ENCODE measurements at places on chromosomes 11 and 22.

DNA sequence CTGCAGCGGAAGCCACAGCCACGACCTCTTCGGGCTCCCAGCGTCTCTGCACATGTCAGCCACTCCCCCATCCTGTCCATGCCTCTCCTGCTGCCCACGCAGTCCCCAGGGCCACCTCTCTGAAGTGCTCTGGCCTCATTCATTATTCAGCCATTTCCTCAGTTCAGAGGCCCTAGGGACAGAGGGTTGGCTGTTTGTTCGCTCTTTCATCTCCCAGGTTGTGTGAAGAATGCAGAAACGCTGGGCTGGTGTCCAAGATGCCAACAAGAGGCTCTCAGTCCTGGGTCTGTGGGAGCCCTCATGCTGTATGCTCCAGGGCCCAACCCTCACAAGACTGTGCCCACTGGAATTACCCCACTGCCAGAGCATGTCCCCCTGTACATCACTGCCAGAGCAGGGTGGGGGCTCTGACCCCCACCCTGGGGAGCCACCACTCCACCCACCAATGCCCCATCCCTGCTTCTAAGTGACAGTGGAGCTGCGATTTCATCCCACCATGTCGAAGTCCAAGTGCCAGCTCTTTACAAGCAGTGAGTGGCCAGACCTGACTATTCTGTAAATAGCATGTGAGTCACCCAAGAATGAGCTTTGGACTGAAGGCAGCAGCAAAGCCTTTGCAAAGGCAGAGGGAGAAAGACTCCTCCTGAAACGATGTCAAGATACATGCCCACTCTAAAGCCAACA, 209.6 kb downstream of the BUD13 start:
- no peak overlapping the region for H3K4me3 ChIP-seq
- H3K4me1 ChIP-seq = no peaks in the 10 kb centered on the region
- no peaks in the 10 kb centered on the region for H3K36me3 ChIP-seq
- no peaks in the 10 kb centered on the region for H3K27me3 ChIP-seq

DNA sequence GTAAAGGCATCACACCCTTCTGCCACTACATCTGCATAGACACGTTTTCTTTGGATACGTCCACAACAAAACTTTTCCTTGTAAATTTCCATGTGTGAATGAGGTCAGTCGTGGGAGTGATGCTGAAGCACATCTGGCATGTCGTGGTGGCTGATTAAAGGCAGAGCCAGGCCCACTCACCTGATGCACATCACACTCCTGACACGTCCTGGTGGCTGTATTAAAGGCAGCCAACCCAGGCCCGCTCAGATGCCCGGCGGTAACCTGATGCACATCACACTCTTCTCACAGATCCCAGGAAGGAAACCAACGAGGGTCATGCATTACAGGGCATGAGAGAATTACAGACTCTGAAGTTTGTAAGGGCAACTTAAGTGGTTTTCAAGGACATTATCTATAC, 321.6 kb upstream of the B3GAT1 start:
- no peak for DNase-seq
- H3K36me3 ChIP-seq = no peaks in the 10 kb centered on the region
- no peaks in the 10 kb centered on the region for H3K27me3 ChIP-seq
- no peak overlapping the region for H3K4me3 ChIP-seq

DNA sequence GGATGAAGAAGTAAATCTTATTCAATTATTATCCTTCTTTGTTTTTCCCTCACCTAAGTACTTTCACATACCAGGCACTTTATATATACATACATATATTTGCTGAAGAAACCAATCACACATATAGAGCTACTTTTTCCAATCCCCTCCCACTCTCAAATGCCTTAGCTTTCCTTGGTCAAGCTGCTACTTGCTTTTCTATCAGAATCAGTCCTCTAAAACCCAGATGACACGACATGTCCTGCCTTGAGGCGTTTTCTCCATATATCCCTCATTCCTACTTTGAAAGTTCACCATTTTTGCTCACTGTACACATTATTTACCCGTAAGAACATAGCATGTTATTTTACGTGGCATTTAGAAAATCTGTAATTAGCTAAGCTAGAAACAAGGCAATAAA, 5.4 kb downstream of the RAB38 start:
- no peaks in the 10 kb centered on the region for H3K36me3 ChIP-seq
- H3K27ac ChIP-seq = no peak overlapping the region
- peaks cover 4% of the 10 kb centered on the region for H3K4me1 ChIP-seq
- no peaks in the 10 kb centered on the region for H3K27me3 ChIP-seq
- no peak overlapping the region for H3K4me3 ChIP-seq

GRCh38 chr22:27531782-27532530, 269.6 kb downstream of the MN1 start:
- no peak for DNase-seq
- no peaks in the 10 kb centered on the region for H3K4me1 ChIP-seq
- H3K4me3 ChIP-seq = no peak overlapping the region
- H3K27me3 ChIP-seq = no peaks in the 10 kb centered on the region

- DNase-seq = no peak
- H3K27me3 ChIP-seq = no peaks in the 10 kb centered on the region
- no peaks in the 10 kb centered on the region for H3K36me3 ChIP-seq
- H3K27ac ChIP-seq = peak overlapping the region; percentile 48
Observed at GRCh38 chr11:73468590-73469161, 92.5 kb downstream of the RELT start.
